ENCODE measurements at places on chromosomes 5 and 9. TPM values are rescaled to one million over a fixed set of nuclear protein-coding genes. Genes with fewer than 3 reads are reported as not detected.

Gene SPINK13
- not detected for polyA plus RNA-seq

Gene PTAR1
- 21.7 TPM for polyA plus RNA-seq

Gene LHFPL2
- polyA plus RNA-seq, result 3.4 TPM

Gene PRUNE2
- polyA plus RNA-seq, result 9.7 TPM

Gene CARTPT
- not detected for polyA plus RNA-seq

Gene GMCL2
- not detected for polyA plus RNA-seq

Gene SLCO4C1
- polyA plus RNA-seq, result 0.12 TPM

Gene NRG2
- polyA plus RNA-seq, result 5.4 TPM

Gene BOD1
- polyA plus RNA-seq, result 206 TPM

Gene MYORG
- 1.0 TPM for polyA plus RNA-seq

Gene FBXL7
- polyA plus RNA-seq, result 0.24 TPM
